ENCODE measurements at places on chromosomes 4 and X.

DNA sequence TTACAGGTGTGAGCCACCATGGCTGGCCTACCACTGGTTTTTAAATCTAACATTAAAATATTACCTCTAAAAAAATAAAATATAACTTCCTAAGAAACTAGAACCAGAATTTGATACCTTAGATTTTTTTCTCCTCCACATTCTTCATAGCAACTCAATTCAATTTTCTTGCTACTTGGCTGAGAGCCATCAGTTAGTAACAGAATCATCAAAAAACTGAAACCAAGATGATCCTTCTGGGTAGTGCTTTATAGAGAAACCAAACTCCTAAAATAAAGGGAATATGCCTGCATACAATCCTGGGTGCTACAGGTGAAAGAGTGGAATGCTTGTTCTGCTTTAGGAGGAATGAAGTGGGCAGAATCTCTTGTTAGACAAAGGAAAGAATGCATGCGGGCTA lies 64.4 kb downstream of the RPS3A start:
- no peak for DNase-seq

GRCh38 chrX:42739258-42739657 lies 38.7 kb downstream of the PPP1R2C start:
- no peak for DNase-seq

DNA sequence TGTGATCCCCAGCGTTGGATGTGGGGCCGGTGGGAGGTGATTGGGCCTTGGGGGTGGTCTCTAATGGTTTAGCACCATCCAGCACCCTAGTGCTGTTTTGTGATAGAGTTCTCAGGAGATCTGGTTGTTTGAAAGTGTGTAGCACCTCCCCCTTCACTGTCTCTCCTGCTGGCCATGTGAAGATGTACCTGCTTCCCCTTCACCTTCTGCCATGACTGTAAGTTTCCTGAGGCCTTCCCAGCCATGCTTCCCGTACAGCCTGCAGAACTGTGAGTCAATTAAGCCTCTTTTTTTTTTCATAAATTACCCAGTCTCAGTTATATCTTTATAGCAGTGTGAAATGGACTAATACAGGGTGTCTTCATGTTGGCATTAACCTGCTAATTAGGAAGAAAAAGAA lies 19.3 kb upstream of the TBC1D14 start:
- no peak for DNase-seq

DNA sequence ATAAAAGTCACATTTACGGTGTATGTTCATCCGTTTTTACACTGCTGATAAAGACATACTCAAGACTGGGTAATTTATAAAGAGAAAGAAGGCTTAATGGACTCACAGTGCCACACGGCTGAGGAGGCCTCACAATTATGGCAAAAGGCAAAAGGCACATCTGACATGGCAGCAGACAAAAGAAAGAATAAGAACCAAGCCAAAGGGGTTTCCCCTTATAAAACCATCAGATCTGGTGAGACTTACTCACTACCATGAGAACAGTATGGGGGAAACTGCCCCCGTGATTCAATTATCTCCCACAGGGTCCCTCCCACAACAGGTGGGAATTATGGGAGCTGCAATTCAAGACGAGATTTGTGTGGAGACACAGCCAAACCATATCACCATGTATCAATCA lies 7.3 kb upstream of the GUCY1B1 start:
- DNase-seq, result no peak

GRCh38 chrX:8404926-8405325 lies 59.7 kb upstream of the VCX3B start:
- DNase-seq, result no peak

DNA sequence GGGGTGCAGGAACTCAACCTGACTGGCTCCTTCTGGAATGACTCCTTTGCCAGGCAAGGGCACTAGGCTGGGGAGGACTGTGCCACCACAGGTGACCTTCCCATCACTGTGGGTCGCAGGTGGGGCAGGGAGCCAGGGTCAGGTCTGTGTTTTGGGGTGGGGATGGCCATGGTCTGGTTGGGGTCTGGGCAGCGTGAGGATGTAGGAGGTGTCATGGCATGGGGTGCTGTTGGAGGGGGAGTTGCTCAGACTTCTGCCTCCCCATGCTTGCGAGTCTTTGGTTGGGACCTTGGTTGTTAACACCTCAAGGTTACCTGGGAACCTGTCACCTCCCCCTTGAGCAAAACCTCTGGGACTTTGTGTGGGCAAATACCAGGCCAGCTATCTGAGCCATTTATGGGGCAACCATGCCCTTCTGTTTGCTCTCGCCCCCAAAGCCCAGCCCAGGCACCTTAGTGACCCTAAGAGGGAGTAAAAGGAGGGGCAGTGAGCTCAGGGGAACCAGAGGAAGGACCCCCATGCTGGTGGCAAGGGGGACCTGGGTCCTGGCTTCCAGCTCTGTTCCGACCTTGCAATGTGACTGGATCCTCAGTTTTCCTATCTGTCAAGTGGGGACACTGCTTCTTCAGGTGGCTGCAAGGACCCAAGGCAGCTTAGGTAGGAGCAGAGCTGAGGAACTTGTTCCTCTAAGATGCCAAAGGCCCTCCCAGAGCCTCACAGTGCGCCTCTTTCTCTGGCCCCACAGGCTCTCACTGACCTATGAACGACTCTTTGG lies 2.4 kb upstream of the GDI1 start:
- no peak for DNase-seq

- no peak for DNase-seq
Measured at GRCh38 chr4:34422472-34423175, 1821.7 kb downstream of the ARAP2 start.

- no peak for DNase-seq
Measured at GRCh38 chrX:137424679-137425078, 141.2 kb upstream of the ZIC3 start.

DNA sequence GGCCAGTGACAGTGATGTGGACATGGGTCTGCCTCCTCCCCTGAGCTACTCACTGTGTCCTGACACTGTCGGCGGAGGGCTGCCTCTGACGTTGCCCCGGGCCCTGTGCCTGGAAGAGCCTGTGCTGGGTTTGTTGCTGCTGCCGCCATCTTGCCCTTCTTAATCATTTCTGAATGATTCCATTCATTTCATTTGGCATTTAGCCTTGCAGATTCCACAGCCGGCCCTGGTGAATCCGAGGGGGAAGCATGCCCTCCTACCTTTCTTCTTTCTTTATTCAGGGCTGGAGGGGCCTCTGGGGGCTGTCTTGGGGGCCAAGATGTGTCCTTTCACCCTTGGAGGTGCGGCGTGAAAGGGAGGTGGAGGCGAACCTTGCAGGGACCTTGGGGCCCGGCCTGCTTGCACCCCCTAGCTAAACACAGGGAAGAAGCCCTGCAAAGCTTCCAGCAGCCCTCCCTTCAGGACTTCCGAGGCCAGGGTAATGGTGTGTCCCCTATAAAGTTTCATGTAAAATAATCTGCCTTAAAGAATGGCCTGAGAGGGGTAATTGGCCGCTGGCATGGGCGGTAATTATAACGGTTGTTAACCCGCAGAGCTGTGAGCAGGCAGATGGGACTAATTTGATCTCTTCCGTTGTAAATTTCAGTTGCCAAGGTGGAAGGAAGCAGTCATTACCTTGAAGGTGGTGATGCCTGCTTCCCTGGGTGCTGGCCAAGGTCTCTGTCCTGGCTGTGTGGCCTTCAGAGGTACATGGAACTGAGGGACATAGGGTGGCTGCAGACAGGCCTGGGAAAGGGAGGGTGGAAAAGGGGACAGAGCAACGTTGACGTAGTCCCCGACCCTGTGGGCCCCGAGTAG lies 92.3 kb downstream of the PSAPL1 start:
- DNase-seq, result no peak

- no peak for DNase-seq
Measured at GRCh38 chr4:98411731-98412130, 150.5 kb downstream of the RAP1GDS1 start.

DNA sequence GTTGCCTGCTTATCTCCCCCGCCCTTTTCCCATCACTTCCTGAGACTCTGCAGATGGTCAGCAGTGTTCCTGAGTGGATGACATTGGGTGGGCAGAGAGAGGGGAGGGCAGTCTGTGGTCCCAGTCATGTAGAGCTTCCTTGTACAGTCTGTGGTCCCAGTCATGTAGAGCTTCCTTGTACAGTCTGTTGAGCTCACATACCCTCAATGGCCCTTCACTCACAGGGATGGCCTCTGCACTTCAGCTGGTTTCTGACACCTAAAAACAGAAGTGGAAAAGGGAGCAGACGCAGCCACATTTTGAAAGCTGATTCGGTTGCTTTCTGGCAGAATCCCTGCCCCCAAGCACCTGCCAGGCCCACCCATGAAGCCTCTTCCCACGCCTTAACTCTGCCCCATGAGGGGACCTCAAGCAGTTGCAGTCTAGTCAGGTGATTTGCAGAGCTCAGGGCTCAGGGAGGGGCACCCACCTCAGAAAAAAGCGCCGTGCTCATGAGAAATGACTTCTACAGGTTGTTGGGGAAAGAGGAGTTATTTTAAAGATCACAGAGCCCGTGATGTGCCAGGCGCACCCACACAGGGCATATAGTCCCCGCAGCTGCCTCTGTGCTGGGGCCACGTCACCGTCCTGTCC lies 3.6 kb upstream of the TMEM271 start:
- no peak for DNase-seq

DNA sequence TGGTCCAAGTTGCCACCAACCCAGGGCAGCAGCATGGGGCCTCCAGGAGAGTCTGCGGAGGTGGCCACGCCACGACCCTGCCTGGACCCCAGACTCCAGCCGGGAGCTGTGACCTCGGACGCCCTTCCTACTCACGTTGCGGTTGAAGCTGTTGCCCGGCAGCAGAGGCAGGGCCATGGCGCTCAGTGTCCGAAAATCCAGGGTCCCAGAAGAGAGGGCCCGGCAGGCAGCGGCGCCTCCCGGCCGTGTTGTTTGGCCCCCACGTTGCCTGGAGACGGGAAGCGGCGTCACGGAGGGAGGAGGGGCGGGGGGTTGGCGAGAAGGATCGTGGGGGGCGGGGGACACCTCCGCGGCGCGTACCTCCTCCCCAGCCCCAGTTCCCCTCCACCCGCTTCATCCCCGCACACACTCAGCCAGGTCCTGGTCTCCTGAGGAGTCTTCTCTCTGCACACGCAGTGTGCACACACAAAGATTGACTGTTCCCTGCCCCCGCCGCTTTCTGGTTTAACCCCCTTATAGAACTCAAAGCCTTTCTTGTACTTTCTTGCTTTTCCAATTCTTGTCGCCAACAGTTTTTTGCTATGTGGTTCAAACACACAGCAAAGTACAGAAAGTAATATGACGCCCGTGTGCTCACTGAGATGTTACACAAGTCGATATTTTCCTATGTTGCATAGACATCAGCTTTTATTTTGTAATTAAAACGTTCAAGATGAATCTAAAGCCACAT lies at the start of gene EFHC2:
TSS of gene EFHC2 (minus strand) at position 261 of the 730 bp plus-strand sequence. CDS start at position 177, 84 bp downstream.
- no peak for DNase-seq

- DNase-seq, result no peak
Measured at GRCh38 chrX:34365471-34365870, 233.4 kb upstream of the FAM47A start.

DNA sequence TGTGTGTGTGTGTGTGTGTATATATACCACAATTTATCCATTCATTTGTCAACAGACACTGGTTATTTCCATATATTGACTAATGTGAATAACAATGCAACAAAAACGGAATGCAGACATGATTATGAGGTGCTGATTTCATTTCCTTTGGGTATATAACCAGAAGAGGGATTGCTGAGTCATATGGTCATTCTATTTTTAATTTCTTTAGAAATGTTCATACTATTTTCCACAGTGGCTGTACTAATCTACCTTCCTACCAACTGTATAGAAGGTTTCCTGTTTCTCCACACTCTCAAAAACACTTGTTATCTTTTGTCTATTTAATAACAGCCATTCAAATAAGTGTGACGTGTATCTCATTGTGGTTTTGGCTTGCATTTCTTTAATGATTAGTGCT lies 269.9 kb downstream of the OPHN1 start:
- no peak for DNase-seq
